Dermis blood vessel endothelial cell (primary cell): ENCODE measurements at places on chromosomes 4 and X. TPM values are rescaled to one million over a fixed set of nuclear protein-coding genes. Genes with fewer than 3 reads are reported as not detected.

Gene IGSF1
- total RNA-seq = 0.93 TPM in 1 of 2 replicates, not detected in the other

Gene TRIM75
- total RNA-seq = not detected in 2 replicates

Gene FOXO4
- 7.3 and 8.2 TPM in 2 replicates for total RNA-seq

Gene LCORL
- total RNA-seq = 21.2 and 35.4 TPM in 2 replicates

Gene BCOR
- 8.8 and 31.6 TPM in 2 replicates for total RNA-seq

Gene BST1
- 41.0 and 49.0 TPM in 2 replicates for total RNA-seq

Gene AADAT
- total RNA-seq = 1.3 and 1.5 TPM in 2 replicates

Gene PDK3
- total RNA-seq = 7.3 and 8.6 TPM in 2 replicates

Gene EXOSC9
- 37.5 and 41.5 TPM in 2 replicates for total RNA-seq

Gene PAGE5
- total RNA-seq = not detected in 2 replicates

Gene KLHL34
- not detected in 2 replicates for total RNA-seq

Gene CCDC120
- 0.85 and 1.4 TPM in 2 replicates for total RNA-seq

Gene GAGE12H
- total RNA-seq = not detected in 2 replicates

Gene HELT
- not detected in 2 replicates for total RNA-seq

Gene ATP2B3
- under 0.01 TPM in 1 of 2 replicates, not detected in the other for total RNA-seq

Gene PHKA1
- total RNA-seq = 9.7 and 11.4 TPM in 2 replicates

Gene ERAS
- not detected in 2 replicates for total RNA-seq

Gene IL9R
- not detected in 2 replicates for total RNA-seq

Gene SLC10A4
- total RNA-seq = 0.05 TPM in 1 of 2 replicates, not detected in the other

Gene CDKL2
- total RNA-seq = 0.14 and 0.34 TPM in 2 replicates

Gene RAP2C
- total RNA-seq = 16.8 and 27.4 TPM in 2 replicates

Gene SFRP2
- total RNA-seq = 0.09 TPM in 1 of 2 replicates, not detected in the other

Gene EREG
- under 0.01 TPM in 2 replicates for total RNA-seq

Gene YY2
- 0.85 and 3.1 TPM in 2 replicates for total RNA-seq

Gene LARP7
- total RNA-seq = 20.4 and 28.8 TPM in 2 replicates

Gene EXOC1L
- not detected in 2 replicates for total RNA-seq

Gene PRDM8
- total RNA-seq = 1.2 TPM in 2 replicates

Gene CNOT6L
- total RNA-seq = 37.4 and 83.4 TPM in 2 replicates

Gene FAM241A
- 19.2 and 20.3 TPM in 2 replicates for total RNA-seq

Gene IL21
- not detected in 2 replicates for total RNA-seq

Gene TCP11X2
- not detected in 2 replicates for total RNA-seq

Gene RTL3
- not detected in 2 replicates for total RNA-seq

Gene NHS
- total RNA-seq = 0.14 and 0.17 TPM in 2 replicates

Gene FAM13A
- total RNA-seq = 1.3 and 1.7 TPM in 2 replicates

Gene GPRIN3
- total RNA-seq = 0.51 and 1.5 TPM in 2 replicates

Gene ZNF711
- 3.1 and 6.2 TPM in 2 replicates for total RNA-seq

Gene TMPRSS11F
- total RNA-seq = not detected in 2 replicates

Gene ADH1A
- total RNA-seq = not detected in 2 replicates

Gene PTTG2
- 0.51 TPM in 1 of 2 replicates, not detected in the other for total RNA-seq

Gene YIPF7
- total RNA-seq = not detected in 2 replicates

Gene ADGRG2
- not detected in 2 replicates for total RNA-seq

Gene SAT1
- 305 and 422 TPM in 2 replicates for total RNA-seq

Gene NCAPG
- total RNA-seq = 16.2 and 78.7 TPM in 2 replicates

Gene MAB21L2
- total RNA-seq = 0.17 and 0.33 TPM in 2 replicates

Gene CT45A5
- not detected in 2 replicates for total RNA-seq

Gene CSAG1
- not detected in 2 replicates for total RNA-seq

Gene CENPVL1
- not detected in 2 replicates for total RNA-seq

Gene GLUD2
- total RNA-seq = 1.1 and 2.6 TPM in 2 replicates

Gene CFP
- total RNA-seq = 0.19 and 0.85 TPM in 2 replicates

Gene SGCB
- 12.9 and 23.7 TPM in 2 replicates for total RNA-seq

Gene TDO2
- total RNA-seq = not detected in 2 replicates

Gene PCDH18
- 0.19 and 1.7 TPM in 2 replicates for total RNA-seq

Gene COL4A5
- 48.0 and 54.9 TPM in 2 replicates for total RNA-seq

Gene IGFBP7
- total RNA-seq = 1,318 and 2,129 TPM in 2 replicates

Gene CYSLTR1
- total RNA-seq = not detected in 2 replicates

Gene OPHN1
- total RNA-seq = 8.7 and 11.7 TPM in 2 replicates

Gene F9
- not detected in 2 replicates for total RNA-seq
